ENCODE measurements at places on chromosomes 16 and 17.

- no peak for DNase-seq
Observed at GRCh38 chr17:58272367-58273280, 8.1 kb downstream of the MPO start.

GRCh38 chr17:77145612-77146245 is 5.0 kb downstream of the SEC14L1 start:
- no peak for DNase-seq

- no peak for DNase-seq
Observed at GRCh38 chr16:26569793-26570192, 496.9 kb upstream of the C16orf82 start.

GRCh38 chr16:69083306-69083941 is 22.0 kb upstream of the HAS3 start:
- DNase-seq, result no peak

DNA sequence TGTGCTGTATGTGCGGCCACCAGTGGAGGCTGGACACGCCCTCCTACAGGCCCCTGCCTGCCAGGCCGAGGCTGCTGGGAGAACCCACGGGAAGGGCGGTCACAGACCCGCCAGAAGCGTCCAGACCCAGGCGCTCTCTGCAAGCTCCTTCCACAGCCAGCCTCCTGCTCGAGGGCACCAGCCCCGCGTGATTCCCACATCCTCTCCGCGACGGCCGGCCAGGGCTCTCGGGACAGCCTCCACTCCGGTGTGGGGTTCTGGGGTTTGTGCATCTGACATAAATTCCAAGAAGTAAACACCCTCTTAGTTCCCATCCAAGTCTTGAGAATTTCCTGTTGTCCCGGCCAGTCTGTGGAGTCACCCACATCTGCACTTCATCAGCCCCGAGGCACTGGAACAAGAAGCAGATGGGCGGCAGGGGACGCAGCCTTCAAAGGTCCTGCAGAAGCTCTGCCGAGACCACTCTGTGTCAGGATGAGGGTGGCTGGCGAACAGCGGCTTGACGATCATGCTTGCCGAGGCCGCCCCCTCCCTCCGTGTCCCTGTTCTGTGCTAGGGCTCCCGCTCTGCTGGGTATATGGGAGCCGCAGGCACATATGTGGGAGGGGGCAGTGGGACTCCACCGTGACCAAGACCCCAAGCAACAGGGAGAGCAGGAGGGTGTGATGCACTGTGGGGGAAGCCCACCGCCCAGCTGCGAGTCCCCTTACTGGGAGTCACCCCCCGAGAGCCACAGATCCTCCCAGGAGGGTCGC is 2.4 kb upstream of the TMEM204 start:
- no peak for DNase-seq

DNA sequence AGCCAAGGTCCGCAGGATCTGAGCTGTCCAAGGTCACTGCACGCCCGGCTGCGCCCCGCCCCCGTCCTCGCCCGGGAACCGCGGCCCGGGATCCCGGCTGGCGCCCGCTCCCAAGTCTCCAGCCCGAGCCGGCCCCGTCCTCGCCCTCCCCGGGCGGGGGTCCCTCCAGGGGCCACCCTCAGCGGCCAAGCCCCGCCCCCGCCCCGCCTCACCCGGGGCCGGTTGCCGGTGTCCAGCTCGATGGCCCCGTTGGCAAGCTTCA is 216 bp downstream of the VPS9D1 start:
- no peak for DNase-seq

DNA sequence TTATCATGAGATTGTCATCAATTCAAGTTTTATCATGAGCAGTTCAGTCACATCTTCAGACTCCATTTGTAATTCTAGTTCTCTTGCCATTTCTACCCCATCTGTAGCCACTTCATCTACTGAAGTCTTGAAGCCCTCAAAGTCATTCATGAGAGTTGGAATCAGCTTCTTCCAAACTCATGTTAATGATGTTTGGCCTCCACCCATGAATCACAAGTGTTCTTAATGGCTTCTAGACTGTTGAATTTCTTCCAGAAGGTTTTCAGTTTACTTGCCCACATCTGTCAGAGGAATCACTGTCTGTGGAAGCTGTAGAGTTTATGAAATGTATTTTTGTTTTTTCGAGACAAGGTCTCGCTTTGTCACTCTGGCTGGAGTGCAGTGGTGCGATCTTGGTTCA is 16.0 kb downstream of the NSRP1 start:
- DNase-seq, result no peak

DNA sequence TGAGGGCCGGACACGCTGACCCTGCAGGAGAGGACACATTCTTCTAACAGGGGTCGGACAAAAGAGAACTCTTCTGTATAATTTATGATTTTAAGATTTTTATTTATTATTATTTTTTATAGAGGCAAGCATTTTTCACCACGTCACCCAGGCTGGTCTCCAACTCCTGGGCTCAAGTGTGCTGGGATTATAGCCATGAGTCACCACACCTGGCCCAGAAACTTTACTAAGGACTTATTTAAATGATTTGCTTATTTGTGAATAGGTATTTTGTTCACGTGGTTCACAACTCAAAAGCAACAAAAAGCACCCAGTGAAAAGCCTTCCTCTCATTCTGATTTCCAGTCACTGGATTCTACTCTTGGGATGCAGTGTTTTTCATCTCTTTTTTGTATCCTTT is 2.3 kb upstream of the SERPINF1 start:
- no peak for DNase-seq
